Adrenal gland (tissue), 19 donors: ENCODE measurements at places on chromosomes 5 and 9. TPM values are rescaled to one million over a fixed set of nuclear protein-coding genes. Genes with fewer than 3 reads are reported as not detected.

Gene SPATA31D4
- polyA plus RNA-seq: not detected

Gene TMEM161B
- 4.5 TPM for polyA plus RNA-seq

Gene PIP5KL1
- 0.54 TPM for polyA plus RNA-seq

Gene AJM1
- 0.33 TPM for polyA plus RNA-seq

Gene SLC36A2
- polyA plus RNA-seq: 0.07 TPM

Gene MAML1
- polyA plus RNA-seq: 19.0 TPM

Gene NR6A1
- polyA plus RNA-seq: 0.46 TPM

Gene TCOF1
- 16.6 TPM for polyA plus RNA-seq

Gene C9orf57
- not detected for polyA plus RNA-seq
